NCI-H1417 treated with DMSO at 0.1 percent for 48 hours (cell line): ENCODE measurements at places on chromosomes 13 and 19.

DNA sequence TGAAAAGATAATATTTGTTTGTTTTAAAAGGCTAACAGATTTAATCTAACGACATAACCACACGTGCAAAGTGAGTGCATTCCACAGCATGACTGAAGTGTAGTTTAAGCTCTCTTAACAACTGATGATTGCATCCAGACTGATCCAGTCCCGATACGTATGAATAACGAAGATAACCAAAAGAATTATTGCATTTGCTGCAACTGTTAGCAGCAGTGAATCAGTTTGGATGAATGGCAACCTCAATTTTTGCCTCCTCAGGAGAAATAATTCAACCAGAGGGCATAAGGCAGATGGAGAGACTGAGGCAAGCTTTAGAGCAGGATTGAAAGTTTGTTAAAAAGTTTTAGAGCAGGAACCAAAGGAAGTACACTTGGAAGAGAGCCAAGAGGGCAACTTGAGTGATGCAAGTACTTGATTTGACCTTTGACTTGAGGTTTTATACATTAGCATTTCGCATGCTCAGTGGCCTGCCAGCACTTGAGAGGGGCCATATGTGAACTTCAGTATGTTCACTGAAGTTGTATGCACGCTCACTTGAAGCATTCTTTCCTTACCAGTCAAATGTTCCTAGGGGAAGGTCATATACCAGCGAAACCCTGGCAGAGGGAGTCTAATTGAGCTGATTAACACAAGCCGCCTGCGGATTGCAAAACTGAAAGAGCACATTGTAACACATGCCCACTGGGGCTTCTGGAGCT, 835.0 kb upstream of the PCDH20 start:
- no peak for DNase-seq

DNA sequence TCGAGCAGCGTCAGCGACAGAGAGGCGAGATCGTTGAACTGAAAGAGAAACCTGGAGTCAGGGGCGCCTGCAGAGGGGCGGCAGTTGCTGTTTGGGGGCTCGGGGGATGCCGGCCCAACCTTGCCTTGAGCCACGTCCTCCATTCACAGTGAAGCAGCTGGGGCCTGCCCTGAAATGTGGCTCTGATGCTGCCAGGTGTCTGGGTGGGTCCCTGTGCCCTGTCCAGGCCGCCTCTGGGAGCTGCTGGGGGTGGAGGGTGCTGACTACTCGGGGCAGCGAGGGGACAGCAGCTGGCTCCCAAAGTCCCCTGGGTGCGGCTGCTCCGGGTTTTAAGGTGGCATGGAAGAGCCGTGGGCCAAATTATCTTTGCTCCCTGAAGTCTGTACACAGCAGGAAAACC, 17.7 kb upstream of the RANBP3 start:
- no peak for DNase-seq

- DNase-seq, result no peak
These were observed 26.6 kb downstream of the KLF2 start for GRCh38 chr19:16351133-16351809.

GRCh38 chr13:112669881-112670499, 19.8 kb upstream of the ATP11A start:
- DNase-seq, result no peak

DNA sequence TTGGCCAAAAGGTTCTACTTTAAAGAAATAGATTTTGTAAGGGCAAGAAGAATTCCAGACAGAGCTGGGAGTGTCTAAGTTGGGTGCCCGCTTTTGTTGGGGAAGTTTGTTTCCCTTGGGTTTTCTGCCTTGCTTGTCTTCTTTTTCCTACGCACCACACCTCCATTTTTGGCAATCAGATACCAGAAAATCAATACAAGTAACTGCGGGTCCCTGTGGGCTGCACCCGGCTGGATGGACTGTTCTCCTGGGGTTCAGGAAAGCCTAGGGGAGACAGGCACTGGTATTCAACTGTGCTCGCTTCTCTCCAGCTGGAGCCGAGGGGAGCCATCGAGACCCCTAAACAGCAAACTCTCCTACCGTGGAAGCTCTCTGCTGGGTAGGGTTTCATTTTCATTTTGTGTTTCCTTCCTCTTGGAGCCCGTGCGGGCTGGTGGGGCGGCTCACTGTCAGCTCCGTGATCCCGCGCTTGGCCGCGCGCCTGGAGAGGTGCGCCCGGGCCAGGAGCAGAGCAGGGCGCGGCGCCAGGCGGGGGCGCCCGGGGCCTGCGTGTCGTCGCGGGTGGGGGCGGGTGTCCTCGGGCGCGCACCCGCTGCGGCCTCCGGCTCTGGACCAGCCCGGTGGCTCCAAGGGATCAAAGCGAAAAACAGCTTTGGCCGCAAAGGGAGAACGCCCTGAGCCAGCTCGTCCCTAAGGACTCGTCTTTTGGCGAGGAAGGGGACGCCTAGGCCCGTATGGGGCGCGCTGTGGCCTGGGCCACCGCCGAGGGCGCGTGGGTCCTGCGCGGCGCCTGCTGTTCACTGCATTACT, 347.2 kb downstream of the ZNF536 start:
- DNase-seq, result no peak

DNA sequence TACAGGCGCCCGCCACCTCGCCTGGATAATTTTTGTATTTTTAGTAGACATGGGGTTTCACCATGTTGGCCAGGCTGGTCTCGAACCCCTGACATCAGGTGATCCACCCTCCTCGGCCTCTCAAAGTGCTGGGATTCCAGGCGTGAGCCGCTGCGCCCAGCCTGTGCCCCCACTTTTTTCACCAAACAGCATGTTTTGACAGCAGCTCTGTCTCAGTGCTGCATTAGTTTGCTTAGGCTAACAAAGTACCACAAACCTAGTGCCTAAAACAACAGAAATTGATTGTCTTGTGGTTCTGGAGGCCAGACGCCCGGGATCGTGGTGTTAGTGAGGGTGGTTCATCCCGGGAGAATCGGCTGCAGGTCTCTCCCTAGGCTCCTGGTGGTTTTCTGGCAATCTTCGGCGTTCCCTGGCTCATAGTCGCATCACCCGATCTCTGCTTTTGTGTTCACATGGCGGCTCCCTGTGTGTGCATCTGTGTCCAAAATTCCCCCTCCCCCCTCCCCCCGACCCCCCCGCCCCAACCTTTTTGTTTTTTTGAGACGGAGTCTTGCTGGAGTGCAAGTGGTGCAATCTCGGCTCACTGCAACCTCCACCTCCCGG, 30.0 kb downstream of the MYH14 start:
- DNase-seq, result no peak

- no peak for DNase-seq
These were observed 108.0 kb downstream of the LMO7 start for GRCh38 chr13:75744127-75744526.

DNA sequence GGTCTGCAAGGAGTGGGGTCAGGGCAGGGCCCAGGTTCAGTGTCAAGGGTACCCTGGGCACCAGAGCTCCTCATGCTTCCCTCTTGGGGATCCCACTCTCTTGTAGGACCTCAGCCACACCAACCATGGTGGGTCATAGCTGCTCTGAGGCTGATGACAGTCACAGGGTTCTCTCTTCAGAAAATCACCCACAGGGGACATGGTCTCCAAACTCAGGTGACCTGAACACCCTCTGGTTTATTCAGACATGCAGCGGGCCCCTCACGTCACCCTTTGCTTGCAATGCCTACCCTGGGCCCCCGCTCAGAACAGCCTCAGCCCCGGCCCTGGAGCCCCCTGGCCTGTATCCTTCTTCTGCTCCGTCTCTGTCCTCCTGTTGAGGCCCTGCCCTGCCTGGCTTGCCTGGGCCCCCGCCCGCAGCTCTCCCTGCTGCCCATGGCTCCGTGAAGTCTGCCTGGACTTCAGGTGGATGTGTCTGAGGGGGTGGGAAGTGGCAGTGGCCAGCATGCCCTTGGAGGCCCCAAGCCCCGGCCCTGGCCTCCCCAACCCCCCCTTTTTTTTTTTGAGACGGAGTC, 20.4 kb downstream of the CHERP start:
- no peak for DNase-seq

DNA sequence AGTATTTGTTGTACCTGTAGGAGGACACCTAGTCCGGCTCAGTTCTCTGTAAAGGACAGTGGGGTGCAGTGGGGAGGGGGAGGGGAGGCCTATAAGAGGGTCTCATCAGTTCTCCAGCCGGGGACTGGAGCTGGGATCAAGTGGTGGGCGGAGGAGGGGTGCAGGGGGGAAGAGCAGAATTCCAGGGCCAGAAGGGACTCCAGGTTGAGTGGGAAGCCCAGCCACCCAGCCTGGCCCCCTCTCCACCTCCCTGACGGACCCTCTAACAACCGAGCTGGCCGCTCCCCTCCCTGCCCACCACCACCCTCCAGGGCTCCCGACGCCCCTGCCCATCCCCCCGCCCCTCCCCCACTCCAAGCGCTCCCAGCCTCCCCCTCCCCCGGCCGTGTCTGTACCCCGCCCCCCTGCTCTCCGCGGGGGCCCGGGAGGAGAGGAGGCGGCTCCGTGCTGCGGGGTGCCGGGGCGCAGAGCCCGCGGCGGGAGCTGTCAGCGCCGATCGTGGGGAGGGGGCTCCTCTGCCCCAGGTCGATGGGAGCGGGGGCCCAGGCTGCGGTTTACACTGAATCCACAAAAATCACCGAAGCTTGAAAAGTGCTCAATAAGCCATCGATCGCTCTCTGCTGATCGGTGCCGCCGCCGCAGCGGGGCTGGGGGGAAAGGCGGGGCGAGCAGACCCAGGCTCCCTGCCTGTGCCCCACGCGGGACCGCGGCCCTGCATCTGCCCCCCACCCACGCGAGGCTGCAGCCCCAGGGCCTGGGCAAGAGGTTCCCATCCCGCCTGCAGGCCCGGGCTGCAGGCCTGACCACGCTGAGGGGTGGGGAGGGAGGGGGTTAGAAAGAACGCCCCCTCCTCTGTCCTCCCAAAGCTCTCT, 34.6 kb upstream of the ONECUT3 start:
- no peak for DNase-seq

DNA sequence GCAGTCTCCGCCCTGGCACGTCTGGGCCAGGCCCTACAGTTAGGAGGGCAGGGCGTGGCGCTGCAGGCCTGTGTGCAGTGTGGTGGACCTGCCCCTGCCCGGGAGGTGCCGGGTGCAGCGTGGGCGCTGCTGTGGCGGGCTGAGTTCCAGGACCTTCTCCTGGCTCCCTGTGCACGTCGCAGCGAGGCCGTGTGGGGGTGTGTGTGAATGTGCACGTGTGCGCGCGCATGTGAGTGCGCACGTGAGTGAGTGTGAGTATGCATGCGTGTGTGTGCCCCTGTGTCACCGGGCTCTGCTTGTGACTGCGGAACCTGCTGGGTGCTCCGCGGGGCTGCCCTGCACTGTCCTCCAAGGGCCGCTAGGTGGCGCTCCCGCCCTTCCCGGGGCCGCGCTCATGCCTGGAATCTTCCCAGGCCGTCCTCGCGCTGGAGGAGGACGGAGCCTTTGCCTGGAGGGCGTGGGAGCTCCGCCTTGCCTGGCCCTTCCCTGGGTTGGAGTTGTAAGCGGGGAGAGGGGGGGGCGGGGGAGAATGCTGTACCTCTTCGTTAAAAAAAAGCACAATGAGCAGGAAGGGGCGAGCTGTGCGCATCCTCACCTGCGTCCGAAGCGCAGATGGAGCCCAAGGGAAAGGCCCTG, 79.3 kb downstream of the KDM4B start:
- DNase-seq, result no peak

GRCh38 chr19:17739121-17739875, 12.0 kb upstream of the FCHO1 start:
- DNase-seq, result no peak

- DNase-seq, result no peak
These were observed 35.0 kb upstream of the FRY start for GRCh38 chr13:31996601-31997000.
